HCT116 (cell line): ENCODE measurements at places on chromosomes 7 and 10.

DNA sequence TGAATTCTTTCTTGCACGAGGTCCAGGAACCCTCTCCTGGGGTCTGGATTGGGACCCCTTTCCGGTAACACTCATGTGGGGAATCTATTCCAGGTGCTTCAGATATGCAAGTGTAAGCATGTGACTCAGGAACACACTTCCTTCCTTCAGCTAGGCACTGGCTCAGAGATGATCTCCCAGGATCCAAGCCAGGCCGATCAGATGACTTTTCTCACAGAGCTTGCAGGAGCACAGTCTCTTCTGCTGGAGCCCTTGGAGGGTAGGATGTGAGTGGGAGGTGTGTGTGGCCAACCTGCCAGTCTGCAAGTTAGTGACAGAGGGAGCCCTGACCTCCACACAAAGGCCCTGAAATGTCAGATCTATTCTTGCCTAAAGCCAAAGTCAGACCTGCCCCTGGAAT is 108.3 kb downstream of the CPXM2 start:
- DNase-seq, result no peak

- DNase-seq, result no peak
Observed at GRCh38 chr10:76117949-76118348, 686.5 kb downstream of the LRMDA start.

DNA sequence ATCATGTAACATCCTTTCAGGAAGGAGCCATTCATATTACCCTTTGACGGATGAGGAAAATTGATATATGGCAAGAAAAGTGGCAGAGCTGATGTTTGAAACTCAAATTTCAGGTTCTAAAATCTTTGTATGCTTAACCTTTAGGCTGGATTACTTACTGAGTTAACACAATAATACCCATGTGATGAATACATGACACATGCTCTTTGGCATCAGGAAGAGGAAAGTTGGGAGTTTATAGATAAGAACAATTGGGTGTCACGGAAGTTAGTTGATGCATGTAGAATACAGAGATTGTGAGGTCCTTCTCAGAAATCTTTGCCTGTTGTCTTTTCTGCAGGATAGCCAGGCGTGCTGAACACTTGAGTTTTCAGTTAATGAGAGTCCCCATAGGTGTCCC is 572.1 kb upstream of the POM121L12 start:
- no peak for DNase-seq

DNA sequence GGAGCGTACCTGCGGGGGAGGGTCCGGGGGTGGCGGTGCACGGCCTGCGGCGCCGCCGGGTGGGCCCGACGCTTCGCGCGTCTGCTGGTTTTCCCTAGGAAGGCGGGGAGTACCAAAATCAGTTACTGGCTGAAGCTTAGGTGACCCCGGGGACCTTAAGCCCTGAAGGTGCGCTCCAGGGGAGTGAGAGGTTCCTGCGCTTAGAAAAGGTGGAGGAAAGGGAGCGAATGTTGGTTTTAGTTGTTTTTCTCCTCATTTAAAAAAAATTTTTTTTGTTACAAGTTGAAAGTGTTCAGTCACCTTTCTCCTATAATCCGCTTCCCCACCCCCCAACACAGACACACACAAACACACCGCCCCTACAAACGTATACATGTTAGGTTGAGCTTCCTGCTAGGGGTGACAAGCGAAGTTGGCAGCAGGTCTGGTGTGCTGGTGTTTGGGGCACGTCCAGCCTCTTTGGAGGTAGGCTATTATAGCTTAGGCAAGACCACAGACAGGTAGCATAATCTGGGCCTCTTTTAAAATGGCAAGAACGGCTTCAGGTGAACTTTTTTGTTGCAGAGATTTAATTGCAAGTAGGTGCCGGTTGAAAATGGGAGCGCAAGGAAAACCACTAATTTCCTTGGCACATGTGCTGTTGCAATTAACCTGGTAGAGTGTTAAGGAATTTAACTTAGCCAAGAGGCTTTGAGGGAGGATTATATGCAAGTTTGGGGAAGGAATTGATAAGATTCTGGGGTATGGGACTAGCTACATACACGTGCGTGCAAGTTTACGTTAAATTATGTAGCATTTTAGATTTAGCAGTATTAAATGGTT is 945 bp downstream of the ADD3 start:
- no peak for DNase-seq

- no peak for DNase-seq
Observed at GRCh38 chr10:105769248-105770184, 1128.4 kb downstream of the SORCS3 start.

DNA sequence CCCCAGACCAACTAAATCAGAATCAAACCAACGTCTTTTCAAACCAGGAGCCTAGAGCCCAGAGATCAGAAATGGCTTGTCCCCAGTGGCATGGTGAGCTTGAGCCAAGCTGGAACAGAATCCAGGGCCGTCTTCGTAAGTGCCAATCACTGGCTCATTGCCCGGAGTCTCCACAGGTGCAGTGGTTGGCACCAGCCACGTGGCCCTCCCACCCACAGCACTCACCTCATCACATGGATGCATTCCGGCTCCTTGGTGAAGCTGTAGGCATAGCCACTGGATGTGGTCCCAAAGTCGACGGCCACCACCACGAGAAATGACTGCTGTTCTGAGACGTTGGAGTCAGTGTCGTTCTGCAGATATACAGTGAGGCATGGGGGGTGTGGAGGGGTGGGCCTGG is 37.4 kb downstream of the HSPA12A start:
- DNase-seq, result no peak

DNA sequence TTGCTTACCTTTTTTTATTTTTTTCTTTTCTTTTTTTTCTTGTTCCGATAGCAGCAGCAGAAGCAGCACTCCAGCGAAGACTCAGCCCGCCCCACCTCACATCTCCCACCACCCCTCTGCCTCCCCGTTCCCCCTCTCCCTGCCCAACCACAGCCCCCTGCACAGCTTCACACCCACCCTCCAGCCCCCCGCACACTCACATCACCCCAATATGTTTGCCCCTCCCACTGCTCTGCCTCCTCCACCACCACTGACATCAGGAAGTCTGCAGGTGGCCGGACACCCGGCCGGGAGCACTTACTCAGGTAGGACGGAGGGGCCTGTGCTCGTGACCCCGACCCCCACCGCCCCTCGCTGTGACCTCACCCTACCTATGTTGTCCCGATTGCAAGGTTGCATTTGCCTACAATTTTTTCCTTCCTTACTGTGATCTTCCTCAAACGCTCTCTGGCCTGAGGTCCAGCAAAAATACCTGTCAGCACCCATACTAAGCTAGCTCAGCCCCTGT is 367.2 kb upstream of the GALNT17 start:
- DNase-seq, result no peak

DNA sequence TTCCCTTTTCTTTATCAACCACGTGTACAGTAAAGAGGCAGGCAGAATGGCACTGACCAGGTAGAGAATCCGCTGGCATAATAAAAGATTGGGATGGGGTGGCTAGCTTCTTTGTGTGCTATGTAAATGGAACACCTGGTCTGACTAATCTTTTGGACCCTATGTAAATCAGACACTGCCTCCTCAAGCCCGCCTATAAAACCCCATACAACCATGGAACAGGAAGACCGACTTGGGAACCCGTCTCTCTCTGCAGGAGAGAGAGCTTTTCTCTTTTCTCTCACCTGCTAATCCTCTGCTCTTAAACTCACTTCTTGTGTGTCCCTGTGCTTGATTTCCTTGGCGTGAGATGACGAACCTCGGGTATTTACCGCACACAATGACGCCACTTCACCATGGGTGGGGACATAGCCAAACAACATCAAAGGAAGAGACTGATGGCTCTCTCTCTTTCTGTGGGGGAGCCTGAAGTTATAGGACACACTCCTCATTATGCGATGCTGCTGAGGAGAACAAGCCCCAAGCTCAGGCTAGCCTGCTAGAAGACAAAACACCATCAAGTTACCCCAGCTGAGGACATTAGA is 94.2 kb downstream of the ARL5B start:
- DNase-seq, result no peak

GRCh38 chr10:52019656-52020055 is 294.4 kb upstream of the DKK1 start:
- no peak for DNase-seq

GRCh38 chr10:92052741-92053140 is 129.2 kb downstream of the BTAF1 start:
- DNase-seq, result no peak

DNA sequence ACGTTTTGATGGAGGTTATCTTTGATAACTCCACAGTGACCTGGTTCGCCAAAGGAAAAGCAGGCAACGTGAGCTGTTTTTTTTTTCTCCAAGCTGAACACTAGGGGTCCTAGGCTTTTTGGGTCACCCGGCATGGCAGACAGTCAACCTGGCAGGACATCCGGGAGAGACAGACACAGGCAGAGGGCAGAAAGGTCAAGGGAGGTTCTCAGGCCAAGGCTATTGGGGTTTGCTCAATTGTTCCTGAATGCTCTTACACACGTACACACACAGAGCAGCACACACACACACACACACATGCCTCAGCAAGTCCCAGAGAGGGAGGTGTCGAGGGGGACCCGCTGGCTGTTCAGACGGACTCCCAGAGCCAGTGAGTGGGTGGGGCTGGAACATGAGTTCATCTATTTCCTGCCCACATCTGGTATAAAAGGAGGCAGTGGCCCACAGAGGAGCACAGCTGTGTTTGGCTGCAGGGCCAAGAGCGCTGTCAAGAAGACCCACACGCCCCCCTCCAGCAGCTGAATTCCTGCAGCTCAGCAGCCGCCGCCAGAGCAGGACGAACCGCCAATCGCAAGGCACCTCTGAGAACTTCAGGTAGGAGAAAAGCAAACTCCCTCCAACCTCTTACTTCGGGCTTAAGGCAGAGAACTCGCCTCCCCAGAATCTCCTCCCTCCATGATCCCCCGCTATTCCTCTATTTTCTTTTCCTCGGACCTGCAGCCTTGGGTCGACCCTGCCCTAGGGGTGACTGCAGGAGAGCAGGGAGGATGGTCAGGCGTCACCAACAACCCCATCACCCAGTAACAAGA is at the start of gene SERPINE1:
SERPINE1 (plus strand) TSS at position 454 of the 809 bp plus-strand sequence. CDS start 1,290 bp downstream, outside the sequence.
- peak; percentile 86 for DNase-seq

DNA sequence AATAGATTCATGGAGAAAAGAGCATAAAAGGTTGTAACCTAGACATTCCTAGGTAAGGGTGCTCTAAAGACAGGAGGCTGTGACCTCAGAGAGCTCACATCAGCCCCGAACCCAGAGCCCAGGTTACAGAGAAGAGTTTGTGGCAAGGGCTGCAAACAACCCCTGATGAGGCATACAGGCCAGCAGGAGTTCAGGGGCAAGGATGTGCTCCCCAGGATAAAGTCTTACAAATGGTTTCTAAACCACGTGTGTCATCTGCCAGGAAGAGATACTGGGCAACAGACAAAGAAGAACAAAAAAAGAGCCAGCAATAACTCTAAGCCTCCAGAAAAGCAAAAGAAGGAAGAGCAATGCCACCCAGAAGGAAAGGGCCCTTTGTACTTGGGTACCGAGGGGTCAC is 27.7 kb downstream of the NCAPG2 start:
- DNase-seq, result no peak

- no peak for DNase-seq
Observed at GRCh38 chr7:967361-968082, 7.8 kb downstream of the COX19 start.

DNA sequence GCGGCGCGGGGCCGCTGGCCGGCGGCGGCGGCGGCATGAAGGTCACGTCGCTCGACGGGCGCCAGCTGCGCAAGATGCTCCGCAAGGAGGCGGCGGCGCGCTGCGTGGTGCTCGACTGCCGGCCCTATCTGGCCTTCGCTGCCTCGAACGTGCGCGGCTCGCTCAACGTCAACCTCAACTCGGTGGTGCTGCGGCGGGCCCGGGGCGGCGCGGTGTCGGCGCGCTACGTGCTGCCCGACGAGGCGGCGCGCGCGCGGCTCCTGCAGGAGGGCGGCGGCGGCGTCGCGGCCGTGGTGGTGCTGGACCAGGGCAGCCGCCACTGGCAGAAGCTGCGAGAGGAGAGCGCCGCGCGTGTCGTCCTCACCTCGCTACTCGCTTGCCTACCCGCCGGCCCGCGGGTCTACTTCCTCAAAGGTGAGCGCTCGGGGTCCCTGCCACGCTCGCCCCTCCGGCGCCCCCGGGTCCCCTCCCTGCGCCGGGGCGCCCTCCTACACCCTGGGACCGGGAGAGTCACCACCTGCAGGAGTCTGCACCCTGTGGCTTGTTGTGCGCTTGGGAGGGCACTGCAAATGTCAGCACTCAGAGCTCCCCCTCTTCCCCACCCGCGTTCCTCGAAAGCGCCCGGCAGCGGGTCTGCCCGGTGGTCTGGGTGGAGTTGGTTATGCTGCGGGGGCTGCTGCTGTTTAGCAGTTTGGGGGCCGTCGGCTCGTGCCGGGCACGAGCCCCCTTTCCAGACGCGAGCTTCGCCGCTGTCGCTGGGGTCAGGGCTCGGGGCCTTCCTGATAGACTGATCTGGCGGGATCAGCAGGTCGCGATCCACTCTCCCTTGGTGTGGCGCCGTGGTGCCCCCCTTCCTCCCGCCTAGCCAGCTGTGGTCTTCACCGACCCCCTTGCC is 627 bp downstream of the DUSP5 start:
- DNase-seq, result no peak

DNA sequence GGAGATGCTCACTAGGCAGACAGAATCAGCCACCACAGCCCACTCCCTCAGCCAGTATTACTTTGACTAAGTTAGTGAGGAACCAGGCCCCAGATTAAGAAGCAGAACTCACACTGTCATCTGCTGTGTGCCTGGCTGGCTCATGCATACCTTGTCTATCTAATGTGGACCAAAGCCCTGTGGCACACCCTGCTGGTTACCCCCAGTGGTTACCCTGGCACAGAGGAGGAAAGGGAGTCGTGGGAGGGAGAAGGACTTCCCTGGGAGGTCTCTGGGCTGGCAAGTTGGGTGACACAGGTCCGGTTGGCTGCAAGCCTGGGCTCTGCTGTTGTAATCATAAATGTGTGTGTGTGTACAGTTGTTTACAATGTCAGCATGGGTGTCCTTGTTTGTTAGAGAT is 7.5 kb upstream of the SH2D4B start:
- peak; percentile 27 for DNase-seq

DNA sequence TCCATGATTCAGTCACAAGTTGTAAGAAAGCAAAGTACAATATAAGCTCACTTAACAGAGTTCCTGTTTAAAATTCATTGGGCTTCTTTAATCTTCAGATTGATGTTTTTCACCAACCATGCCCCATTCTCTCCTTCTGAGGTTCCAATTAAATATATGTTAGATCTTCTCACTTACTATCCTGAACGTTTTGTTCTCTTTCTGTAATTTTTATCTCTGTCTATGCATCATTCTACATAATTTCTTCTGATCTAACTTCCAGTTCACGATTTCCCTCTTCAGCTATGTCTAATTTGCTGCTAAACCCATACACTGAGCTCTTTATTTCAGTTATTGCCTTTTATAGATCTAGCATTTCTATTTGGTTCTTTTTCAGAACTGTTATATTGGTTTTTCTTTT is 28.0 kb upstream of the SPOCK2 start:
- DNase-seq, result no peak

- no peak for DNase-seq
Observed at GRCh38 chr7:39987641-39988347, 37.7 kb downstream of the CDK13 start.

- no peak for DNase-seq
Observed at GRCh38 chr10:5419466-5420094, 7.2 kb downstream of the NET1 start.

GRCh38 chr7:102834999-102835398 is 77.8 kb upstream of the LRRC17 start:
- peak; percentile 60 for DNase-seq
